Thyroid gland (tissue), 4 donors: ENCODE measurements at places on chromosomes 6 and 20. TPM values are rescaled to one million over a fixed set of nuclear protein-coding genes. Genes with fewer than 3 reads are reported as not detected.

- H3K27me3 ChIP-seq: no peaks in the 10 kb centered on the region
- DNase-seq: no peak
- no peaks in the 10 kb centered on the region for H3K4me1 ChIP-seq
- H3K36me3 ChIP-seq: no peaks in the 10 kb centered on the region
- H3K4me3 ChIP-seq: no peak overlapping the region
- H3K27ac ChIP-seq: no peak overlapping the region
Observed at GRCh38 chr6:95784869-95785268, 207.5 kb downstream of the MANEA start.

- no peaks in the 10 kb centered on the region for H3K27me3 ChIP-seq
- no peaks in the 10 kb centered on the region for H3K4me1 ChIP-seq
- no peaks in the 10 kb centered on the region for H3K36me3 ChIP-seq
- H3K27ac ChIP-seq: no peak overlapping the region
Observed at GRCh38 chr6:90714319-90714718, 127.4 kb upstream of the MAP3K7 start.

GRCh38 chr6:3916211-3916610 lies 67.0 kb downstream of the FAM50B start:
- H3K27ac ChIP-seq: no peak overlapping the region
- H3K27me3 ChIP-seq: no peaks in the 10 kb centered on the region
- H3K4me1 ChIP-seq: peaks cover 72% of the 10 kb centered on the region
- no peaks in the 10 kb centered on the region for H3K36me3 ChIP-seq
- no peak overlapping the region for H3K4me3 ChIP-seq

GRCh38 chr20:23874747-23875146 lies 4.8 kb downstream of the CST5 start:
- H3K36me3 ChIP-seq: no peaks in the 10 kb centered on the region
- no peak overlapping the region for H3K27ac ChIP-seq
- no peaks in the 10 kb centered on the region for H3K4me1 ChIP-seq
- H3K4me3 ChIP-seq: no peak overlapping the region

The NFATC2 gene
- 7.5 TPM for total RNA-seq

GRCh38 chr6:75023634-75024033 lies 182.2 kb downstream of the COL12A1 start:
- H3K4me1 ChIP-seq: no peaks in the 10 kb centered on the region
- H3K36me3 ChIP-seq: no peaks in the 10 kb centered on the region
- H3K4me3 ChIP-seq: no peak overlapping the region
- DNase-seq: no peak
